ENCODE measurements at places on chromosomes 4 and X. TPM values are rescaled to one million over a fixed set of nuclear protein-coding genes. Genes with fewer than 3 reads are reported as not detected.

The HMX1 gene
- not detected for total RNA-seq

The MAGEB3 gene
- total RNA-seq, result not detected

The PRRG1 gene
- 15.5 TPM for total RNA-seq

The GSX2 gene
- under 0.01 TPM for total RNA-seq

The SERPINA7 gene
- total RNA-seq, result not detected

The PABPC4L gene
- total RNA-seq, result 0.38 TPM

The TCEAL4 gene
- 58.9 TPM for total RNA-seq

The C4orf50 gene
- under 0.01 TPM for total RNA-seq

The TMPRSS11D gene
- total RNA-seq, result not detected

The SPATA18 gene
- 17.2 TPM for total RNA-seq

The TMEM255A gene
- total RNA-seq, result under 0.01 TPM

The IL13RA2 gene
- total RNA-seq, result 0.38 TPM

The BBS12 gene
- total RNA-seq, result 7.6 TPM

The ABLIM2 gene
- 1.5 TPM for total RNA-seq

The TEX11 gene
- total RNA-seq, result not detected

The NLGN3 gene
- total RNA-seq, result under 0.01 TPM

The MGAT4D gene
- total RNA-seq, result not detected

The ARHGAP10 gene
- total RNA-seq, result 34.9 TPM

The IBSP gene
- total RNA-seq, result 0.19 TPM

The NRK gene
- total RNA-seq, result under 0.01 TPM

The CSN3 gene
- not detected for total RNA-seq

The RPA4 gene
- total RNA-seq, result 0.56 TPM

The FAAH2 gene
- total RNA-seq, result not detected

The IGFBP7 gene
- total RNA-seq, result 2,784 TPM

The CENPVL2 gene
- not detected for total RNA-seq

The UNC5C gene
- total RNA-seq, result 4.8 TPM

The PABPC5 gene
- total RNA-seq, result 2.5 TPM

The PITX2 gene
- 0.28 TPM for total RNA-seq

The ARHGAP24 gene
- total RNA-seq, result 42.6 TPM

The EPGN gene
- total RNA-seq, result 0.38 TPM

The SOWAHD gene
- total RNA-seq, result not detected

Data from regular cardiac myocyte (primary cell).